GM04504 (cell line): ENCODE measurements at places on chromosomes 4 and X.

GRCh38 chr4:168881781-168882420 lies 128.2 kb downstream of the CBR4 start:
- DNase-seq, result no peak

DNA sequence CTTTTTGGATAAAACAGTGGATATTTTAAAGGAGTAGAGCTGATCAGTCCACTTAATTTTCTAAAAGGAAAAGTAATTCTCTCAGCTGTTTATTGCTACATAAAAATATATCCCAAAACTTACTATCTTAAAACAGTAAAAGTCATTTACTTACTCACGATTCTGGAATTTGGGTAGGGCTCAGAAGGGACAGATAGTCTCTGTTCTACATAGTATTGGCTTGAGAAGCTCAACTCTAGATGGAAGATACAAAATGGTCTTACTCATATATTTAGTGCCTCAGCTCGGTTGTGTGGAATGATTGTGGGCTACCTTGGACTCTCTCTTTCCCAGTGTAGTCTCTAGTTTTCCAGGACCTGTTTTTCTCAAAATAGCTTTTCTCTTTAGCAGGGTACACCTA lies 691.5 kb upstream of the POU3F4 start:
- no peak for DNase-seq

DNA sequence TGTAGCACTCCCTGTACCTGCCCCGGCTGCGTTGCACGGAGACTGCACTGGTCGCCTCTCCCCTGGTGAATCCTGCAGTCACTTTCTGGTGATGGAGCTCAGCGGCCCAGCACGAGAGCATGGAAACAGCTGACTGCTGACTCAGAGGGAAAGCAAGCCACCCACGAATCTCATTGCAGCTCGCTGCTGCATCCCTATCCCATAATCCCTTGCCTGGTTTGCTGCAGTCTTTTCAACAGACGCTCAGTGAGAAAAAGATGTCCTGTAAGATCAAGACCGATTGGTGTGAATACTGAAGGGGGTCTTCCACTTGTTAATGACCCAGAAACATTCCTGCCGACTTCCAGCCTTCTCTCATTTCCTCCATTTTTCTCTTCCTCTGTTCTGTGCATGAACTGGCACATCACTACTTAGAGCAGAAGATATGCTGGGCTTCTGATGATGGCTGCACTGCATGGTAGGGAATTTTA lies 52.9 kb downstream of the TRIM2 start:
- DNase-seq, result no peak

GRCh38 chr4:170497112-170497511 lies 407.4 kb upstream of the AADAT start:
- no peak for DNase-seq

GRCh38 chr4:112910109-112910736 lies 139.2 kb upstream of the ANK2 start:
- DNase-seq, result peak; percentile 50

GRCh38 chrX:46569621-46570020 lies 3.9 kb upstream of the CHST7 start:
- no peak for DNase-seq

DNA sequence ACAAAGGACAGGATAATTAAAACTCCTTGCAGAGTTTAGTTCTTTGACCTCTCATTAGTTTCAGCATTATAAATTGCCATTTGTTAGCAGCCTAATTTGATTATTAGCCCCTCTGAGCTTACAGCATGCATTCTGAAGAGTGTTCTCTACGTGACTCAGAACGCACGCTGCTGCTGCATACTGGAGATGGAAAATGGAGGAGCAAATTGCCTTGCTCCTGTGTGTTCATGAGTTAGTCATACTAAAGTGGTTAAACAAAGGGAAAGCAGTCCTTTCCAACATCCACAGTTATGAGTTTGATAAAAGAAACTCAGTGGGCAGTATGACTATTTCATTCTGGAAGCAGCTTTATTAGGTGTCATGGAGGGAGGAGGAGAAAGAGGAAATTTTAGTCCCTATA lies 922.5 kb downstream of the RPA4 start:
- no peak for DNase-seq

- no peak for DNase-seq
Observed at GRCh38 chrX:12716574-12716973, 74.6 kb upstream of the PRPS2 start.

GRCh38 chrX:11241720-11242119 lies 51.5 kb upstream of the AMELX start:
- no peak for DNase-seq

- no peak for DNase-seq
Observed at GRCh38 chr4:116726523-116726922, 358.9 kb downstream of the TRAM1L1 start.

DNA sequence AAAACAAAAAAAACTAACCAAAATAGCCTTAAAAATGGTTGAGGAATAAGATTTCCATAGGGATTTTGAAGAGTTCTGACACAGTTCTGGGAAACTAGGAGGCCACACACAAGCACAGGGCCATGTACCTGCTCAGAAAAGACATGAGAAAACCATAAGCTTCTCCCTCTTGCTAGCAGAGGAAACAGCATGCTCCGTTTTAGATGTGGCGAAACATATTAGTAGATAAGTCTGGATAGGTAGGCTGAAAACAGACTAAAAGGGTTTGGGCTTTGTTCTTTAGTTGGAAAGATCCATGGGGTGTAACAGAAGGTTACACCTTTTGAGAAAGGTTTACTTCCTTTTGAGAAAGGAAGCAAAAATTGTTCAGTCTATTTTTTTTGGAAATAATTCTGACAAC lies 10.9 kb downstream of the VSIG4 start:
- DNase-seq, result no peak

DNA sequence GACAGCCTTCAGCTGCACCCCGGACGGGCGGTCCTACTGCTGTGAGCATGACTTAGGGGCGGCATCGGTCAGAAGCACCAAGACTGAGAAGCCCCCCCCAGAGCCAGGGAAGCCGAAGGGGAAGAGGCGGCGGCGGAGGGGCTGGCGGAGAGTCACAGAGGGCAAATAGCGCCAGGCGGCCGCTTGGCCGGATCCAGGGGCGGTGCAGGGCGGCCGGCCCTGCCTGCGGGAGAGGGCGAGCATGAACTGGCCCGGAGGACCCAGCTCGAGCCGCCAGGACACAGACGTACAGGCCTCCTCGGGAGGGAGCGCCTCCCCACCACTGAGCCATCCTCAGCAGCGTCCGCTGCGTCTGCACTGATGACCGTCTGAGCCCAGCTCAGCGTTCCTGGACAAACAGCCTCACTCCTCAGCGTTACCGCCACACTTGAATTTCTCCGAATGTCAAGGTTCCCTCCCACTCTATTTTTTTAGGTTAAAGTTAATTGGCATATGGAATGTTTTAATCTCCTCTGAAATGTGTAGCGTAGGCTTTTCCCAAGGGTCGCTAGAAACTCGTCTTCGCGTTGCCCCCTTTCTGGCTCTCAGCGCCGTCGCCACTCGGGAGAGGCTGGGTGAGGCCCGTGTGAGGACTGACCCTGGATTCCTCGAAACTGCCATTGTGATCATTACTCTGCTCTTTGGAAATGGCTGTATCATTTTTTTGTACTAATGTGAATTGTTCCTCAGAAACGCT lies 29.9 kb downstream of the NELFA start:
- no peak for DNase-seq

DNA sequence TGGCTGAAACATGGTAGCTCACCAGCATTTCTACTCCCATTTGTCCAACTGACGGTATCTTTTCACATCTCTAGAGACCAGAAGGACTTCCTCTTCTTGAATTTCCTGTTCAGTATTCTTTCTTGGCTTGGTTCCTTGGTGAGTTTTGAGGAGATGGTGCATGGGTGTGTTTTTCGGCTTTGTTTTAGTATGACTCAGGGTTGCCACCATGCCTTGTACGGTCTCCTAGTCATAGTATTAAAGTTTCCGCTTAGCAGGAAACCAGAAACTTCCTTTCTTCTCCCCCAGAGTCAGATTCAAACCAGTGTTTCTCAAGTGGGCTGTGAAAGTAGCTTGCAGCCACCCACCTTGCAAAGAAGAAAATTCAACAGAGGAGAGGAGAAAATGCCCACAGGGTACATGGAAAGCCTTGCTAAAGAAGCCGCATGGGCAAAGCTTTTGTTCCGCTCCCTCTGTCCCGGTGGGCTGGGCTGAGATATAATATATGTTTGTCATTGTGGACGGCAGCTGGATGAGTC lies 5.7 kb downstream of the CD99 start:
- DNase-seq, result peak; percentile 71

- DNase-seq, result no peak
Observed at GRCh38 chr4:42366959-42367358, 30.3 kb upstream of the SHISA3 start.

DNA sequence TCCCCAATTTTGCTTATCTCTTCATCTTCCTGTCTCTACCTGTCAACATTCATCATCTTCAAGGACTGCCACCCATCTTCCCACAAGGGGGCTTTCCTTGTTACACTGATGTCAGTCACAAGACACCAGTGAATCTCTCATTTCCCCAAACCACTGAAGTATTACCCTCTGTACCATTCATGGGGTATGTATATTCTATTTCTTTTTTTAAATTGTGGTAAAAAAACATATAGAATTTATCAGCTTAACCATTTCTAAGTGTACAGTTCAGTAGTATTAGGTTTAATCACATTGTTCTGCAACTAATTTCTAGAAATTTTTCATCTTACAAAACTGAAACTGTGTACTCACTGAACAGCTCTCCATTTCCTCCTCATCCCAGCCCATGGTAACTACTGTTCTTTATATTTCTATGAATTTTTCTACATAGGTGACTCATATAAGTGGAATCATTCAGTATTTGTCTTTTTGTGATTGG lies 98.6 kb downstream of the LARP7 start:
- DNase-seq, result no peak

DNA sequence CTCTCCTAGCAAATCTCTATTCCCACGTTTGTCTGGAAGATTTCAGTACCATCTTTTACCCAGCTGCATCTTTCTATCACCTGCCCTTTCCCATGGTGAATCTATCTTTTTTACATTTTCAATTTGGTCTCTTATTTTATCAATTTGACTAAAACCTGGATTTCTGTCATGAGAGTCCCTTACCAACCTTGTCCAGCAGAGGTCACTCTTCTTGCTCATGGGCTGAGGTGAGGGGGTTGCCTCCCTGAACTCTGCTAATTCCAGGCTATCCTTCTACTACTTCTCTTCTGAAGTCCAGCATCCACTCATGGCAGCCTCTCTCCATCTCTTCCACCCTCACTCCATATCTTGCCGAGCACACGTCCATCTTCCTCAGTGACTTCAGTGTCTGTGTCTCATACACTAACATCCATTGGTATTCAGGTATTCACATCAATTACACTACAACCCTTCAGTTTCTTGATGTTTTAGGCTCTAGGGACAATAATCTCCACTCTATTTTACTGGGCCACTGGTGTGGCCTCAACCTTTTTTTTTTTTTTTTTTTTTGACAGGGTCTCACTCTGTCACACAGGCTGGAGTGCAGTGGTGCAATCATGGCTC lies 17.8 kb upstream of the ZNF827 start:
- DNase-seq, result no peak

GRCh38 chr4:26284536-26284935 lies 36.3 kb upstream of the RBPJ start:
- no peak for DNase-seq

DNA sequence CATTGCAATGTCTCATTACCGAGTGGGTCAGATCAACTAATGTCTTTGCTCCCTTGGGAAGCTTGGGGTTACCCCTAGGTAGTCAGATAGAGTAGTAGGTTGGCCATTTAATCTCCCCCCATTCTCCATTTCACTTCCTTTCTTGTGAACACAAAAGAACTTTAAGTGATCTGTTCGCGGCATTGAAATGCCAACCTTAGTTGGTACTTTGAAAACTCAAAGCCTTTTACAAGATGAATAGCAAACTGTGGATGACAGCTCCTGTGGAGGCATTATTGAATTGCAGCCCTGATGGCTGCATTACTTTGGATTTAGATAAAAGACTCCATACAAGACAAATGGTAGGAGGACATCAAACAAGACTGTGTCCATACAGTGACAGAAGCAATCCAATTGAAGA lies 469.1 kb downstream of the GBA3 start:
- no peak for DNase-seq

DNA sequence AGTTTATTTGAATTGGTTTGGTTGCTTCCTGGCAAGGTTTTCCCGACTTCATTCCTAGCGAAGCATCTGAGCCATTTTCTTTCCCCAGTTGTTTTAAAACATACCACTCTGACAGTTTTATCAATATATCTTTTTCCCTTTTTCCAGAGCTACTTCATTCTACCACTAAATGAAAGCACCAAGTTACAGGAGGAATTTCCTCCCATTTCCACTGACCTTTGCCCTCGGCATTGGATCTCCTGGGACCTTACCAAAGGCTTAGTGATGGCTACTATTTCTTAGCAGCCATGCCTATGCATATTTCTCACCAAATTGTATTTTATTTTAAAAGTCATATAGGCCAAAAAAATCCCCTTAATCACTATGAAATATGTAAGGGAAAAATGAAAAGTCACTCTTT lies 150.5 kb downstream of the ZNF330 start:
- DNase-seq, result no peak

DNA sequence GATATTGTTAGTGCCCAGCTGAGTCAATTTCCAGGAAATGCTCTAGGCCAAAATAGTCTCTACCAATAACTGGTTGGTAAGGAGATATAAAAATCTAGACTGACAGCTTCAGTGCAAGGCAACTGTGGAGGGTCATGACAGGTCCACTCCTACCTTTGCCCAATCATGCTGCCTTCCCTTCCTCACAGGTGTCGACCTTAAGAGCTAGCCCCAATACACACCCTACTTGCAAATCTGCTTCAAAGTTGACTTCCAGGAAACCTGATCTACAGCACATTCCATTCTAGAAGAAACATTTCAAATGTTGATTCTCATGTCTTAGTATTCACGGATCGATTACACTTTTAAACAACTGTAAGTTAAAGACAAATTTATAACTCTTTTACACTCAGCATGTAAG lies 1455.5 kb downstream of the TECRL start:
- no peak for DNase-seq

DNA sequence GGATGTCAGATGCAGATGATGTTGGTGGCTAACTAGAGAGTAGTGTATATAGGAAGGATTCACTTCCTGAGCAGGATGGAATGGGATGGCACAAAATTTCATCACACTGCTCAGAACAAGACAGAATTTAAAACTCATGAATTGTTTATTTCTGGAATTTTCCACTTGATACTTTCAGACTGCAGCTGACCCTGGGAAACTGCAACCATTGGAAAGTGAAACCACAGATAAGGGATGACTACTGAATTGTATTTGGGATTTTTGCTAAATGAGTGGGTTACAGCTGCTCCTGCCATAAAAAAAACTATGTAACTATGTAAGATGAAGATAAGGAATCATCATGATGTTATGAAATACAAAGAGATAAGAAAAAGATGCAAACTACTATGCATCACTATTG lies 51.4 kb downstream of the NPY5R start:
- DNase-seq, result no peak

- DNase-seq, result no peak
Observed at GRCh38 chrX:123581586-123581985, 151.3 kb downstream of the THOC2 start.

- no peak for DNase-seq
Observed at GRCh38 chr4:153181700-153182099, 22.5 kb upstream of the TRIM2 start.

DNA sequence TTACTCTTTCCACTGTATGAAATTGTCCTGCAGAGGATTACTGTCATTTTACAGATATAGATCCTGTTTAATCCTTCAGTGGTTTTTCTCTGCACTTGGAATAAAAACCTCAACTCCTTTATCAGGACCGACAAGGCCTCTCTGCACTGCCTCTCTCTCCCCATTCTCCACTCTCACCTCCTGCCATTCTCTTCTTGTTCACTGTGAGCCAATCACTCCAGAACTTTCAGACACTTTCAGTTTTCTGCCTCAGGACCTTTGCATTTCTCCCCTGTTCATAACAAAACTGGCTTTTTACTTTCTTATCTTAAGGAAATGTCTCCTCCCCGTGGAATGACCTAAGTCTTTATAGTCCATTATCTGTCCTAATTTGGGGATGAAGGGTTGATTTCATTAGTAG lies 137.3 kb downstream of the ELOVL6 start:
- DNase-seq, result no peak
